ENCODE measurements at places on chromosomes 4 and X.

DNA sequence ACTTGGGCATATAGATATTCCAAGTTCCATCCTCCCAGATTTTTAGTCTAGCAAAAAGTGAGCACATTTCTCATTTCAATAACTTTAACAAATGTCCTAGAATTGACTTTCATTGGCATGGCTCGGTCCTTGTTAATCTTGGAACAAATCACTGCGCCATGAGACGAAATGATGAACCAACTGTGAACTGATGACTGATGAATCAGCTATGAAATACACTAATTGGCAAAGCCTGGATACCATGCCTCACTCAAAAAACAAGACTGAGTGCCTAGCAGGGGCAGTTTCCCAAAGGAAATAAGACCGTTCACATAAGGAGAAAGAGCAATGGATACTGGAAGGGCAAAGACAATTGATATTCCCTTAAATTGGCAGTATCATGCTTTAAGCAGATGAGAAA, 248.6 kb upstream of the VEGFC start:
- DNase-seq, result peak; percentile 88

DNA sequence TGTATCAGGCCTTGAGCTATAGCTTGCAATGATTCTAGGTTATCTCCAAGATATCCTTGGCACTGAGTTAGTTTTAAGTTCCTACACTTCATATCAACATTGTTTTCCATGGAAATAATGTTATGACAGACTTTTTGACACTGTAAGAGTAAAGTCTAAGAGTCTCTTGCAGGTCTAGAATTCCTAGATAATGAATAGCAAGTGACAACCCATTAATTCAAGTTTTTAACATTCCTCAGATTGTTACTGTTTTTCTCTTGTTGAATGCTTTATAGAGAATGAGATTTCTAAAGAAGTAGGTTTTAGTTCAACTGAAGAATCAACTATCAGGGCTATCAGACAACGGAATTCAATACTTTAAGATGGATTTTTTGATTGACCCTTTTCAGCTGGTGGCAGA, 276.1 kb downstream of the PPP3CA start:
- no peak for DNase-seq

DNA sequence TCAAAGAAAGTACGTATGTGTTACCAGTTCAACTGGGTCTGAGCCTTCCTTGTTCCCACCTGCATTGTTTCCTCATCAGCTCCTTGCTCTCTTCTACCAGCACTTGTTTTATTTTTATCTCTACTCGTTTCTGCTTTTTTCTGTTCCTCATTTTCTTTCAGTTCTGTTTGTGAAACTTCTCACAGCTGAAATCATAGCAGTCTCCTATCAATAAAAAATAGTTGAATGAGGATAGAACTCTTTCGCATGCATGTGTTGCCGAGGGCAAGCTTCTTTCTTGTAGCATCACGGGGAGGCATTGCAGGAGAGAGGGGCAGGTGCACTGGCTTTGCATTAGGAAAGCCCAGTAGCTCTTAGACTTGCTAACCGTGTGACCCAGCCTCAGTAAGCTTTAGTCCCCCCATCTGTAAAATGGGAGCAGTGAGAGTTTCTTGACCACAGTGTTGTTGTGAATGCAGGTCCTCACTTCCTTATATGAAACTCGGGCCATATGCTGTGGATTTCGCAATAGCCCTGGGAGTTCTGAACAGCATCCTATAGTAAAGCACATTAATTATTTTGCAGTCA, 24.7 kb downstream of the OFD1 start:
- no peak for DNase-seq

- DNase-seq, result no peak
These were observed 412.5 kb downstream of the ADAM29 start for GRCh38 chr4:175330652-175331051.

DNA sequence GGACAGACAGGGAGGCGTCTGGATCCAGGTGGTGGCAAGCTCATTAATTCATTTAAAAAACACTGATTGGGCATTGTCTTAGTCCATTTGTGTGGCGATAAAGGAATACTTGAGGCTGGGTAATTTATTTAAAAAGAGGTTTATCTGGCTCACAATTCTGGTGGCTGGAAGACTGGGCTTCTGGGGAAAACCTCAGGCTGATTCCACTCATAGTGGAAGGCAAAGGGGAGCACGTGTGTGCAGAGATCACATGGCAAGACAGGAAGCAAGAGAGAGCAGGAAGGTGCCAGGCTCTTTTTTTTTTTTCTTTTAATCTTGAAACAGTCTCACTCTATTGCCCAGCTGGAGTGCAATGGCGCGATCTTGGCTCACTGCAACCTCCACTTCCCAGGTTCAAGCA, 100.2 kb upstream of the METTL14 start:
- no peak for DNase-seq

GRCh38 chrX:100083211-100083610, 326.9 kb downstream of the PCDH19 start:
- no peak for DNase-seq

GRCh38 chr4:147794787-147795413, 63.0 kb downstream of the ARHGAP10 start:
- no peak for DNase-seq

DNA sequence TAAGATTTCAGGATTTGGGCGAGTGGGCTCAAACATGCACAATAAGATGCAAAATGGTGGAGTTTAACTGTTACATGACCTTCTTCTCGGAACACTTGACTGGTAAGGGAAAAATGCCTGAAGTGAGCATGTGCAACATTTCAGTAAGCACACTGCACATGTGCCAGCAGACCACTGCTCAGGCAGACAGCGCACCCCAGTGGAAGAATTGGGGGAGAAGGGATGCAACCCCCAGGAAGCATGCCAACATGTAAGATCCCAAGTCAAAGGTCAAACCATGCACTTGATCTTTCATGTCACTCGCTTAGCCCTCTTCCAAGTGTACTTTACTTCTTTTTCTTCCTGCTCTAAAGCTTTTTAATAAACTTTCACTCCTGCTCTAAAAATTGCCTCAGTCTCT, 256.3 kb downstream of the CENPC start:
- DNase-seq, result no peak

- peak; percentile 60 for DNase-seq
These were observed 144.4 kb downstream of the GLRA2 start for GRCh38 chrX:14673764-14674163.

- peak; percentile 5 for DNase-seq
These were observed 14.0 kb downstream of the PNMA6F start for GRCh38 chrX:153307276-153308178.

- DNase-seq, result no peak
These were observed 8.7 kb downstream of the GASK1B start for GRCh38 chr4:158163941-158164767.

All from stromal cell of bone marrow (primary cell).